ENCODE measurements at places on chromosomes 13 and 19.
A peak's percentile ranks its signal among the peaks of the same experiment; 100 is the strongest.

- no peak for DNase-seq
These were observed 261.0 kb downstream of the GPC5 start for GRCh38 chr13:91659256-91660075.

GRCh38 chr13:96991072-96991471, 3.2 kb downstream of the OXGR1 start:
- DNase-seq: no peak

- peak; percentile 54 for DNase-seq
These were observed 16.1 kb downstream of the MKNK2 start for GRCh38 chr19:2034729-2035589.

DNA sequence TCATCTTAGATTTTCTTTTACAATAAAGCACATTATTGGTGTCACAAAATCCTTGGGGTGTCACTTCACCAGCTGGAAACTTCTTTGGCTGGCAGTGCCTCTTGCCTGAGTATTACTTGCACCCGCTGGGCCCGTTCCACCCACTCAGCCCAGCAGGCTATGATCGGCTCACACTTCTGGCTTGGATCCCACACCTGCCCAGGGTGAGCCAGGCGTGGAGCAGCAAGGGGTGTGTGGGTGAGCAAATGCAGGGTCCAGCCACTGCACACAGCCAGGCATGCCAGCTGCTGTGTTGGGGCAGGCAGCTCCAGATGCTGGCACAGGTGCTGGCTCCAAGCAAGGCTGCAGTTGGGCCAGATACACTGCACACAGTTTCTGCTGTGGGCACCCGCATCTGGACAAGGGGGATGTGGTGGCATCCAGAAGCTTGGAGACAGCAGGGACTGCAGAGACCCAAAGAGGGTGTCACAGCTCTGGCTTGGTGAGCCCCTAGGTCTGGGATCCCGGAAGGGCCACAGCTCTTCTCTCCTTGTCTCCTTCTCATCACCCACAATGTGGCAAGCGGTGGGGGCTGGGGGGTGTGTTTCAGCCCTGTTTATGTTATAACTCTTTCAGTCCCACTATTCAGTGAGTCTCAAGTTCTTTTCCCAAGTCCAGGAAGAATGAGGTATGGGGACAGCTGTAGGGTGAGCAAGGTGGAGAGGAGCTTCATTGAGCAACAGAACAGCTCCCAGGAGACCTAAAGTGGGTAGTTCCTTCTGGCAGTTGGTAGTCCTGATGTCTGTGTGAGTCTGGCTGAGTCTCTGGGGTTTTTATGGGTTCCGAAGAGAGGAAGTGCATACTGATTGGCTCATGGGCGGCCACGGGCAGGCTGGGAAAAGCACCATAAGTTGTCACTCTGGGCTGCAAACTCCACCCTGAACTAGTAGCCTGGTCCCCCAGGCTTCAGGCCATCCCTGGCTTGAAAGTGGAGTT, 25.3 kb upstream of the TBC1D4 start:
- no peak for DNase-seq

DNA sequence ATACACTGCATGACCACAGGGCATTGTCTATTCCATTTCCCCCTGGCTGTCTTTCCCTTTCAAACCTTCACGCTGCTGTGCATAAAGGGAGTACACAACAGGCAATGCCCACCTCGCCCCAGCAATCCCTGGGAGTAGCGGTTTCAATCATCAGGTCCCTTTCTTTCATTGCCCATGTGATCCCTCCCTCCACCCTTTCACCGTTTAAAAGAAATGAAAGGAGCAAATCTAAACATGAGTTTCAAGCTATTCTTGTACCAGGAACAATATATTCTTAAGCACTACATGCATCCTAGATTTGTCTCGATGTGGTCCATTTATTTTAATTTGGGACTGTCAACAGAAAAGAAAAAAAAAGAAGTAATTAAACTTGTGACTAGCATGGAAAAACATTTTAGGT, 123.4 kb upstream of the ARGLU1 start:
- DNase-seq: no peak

GRCh38 chr13:98039261-98039660, 85.8 kb downstream of the IPO5 start:
- DNase-seq: no peak
